ENCODE measurements at places on chromosomes 3 and 15. TPM values are rescaled to one million over a fixed set of nuclear protein-coding genes. Genes with fewer than 3 reads are reported as not detected.

Gene GOLGA6A
- not detected for total RNA-seq

Gene ALS2CL
- 0.58 TPM for total RNA-seq

Gene DAZL
- not detected for total RNA-seq

Gene HGD
- 0.23 TPM for total RNA-seq

Gene RHCG
- total RNA-seq: not detected

Gene SCAANT1
- total RNA-seq: 1.3 TPM

Gene TRPC1
- total RNA-seq: 2.9 TPM

Gene AMOTL2
- total RNA-seq: not detected

Gene MOBP
- total RNA-seq: not detected

Data from activated CD8-positive, alpha-beta memory T cell treated with anti-CD3 and anti-CD28 coated beads, Interleukin-2, amount 10 ng/mL, durations not matched to agents 7 days and 5 days (primary cell).